ENCODE measurements at places on chromosomes 2 and 18.

- DNase-seq: no peak
Observed at GRCh38 chr2:182894174-182894573, 27.7 kb upstream of the FRZB start.

GRCh38 chr2:25881764-25882163 lies 3.5 kb upstream of the ASXL2 start:
- DNase-seq: no peak

GRCh38 chr2:147451902-147452515 lies 392.8 kb upstream of the ACVR2A start:
- DNase-seq: no peak

DNA sequence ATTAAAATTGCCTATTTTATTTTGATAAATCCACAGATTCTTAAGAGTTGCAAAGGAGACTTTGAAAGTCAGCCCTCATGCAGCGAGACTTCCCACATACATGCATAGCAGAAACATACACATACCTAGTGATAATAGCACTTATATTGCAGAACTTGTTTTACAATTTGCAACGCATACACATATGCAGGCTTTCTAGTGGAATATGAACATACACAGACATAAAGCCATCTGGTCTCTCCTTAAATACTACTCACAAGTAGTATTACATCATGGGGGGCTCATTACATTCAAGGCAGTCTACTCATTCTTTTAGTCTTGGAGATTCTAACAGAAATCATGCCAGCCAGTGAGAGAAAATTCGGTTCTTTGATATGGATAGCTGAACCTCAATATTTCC lies 295.1 kb upstream of the RND3 start:
- no peak for DNase-seq

DNA sequence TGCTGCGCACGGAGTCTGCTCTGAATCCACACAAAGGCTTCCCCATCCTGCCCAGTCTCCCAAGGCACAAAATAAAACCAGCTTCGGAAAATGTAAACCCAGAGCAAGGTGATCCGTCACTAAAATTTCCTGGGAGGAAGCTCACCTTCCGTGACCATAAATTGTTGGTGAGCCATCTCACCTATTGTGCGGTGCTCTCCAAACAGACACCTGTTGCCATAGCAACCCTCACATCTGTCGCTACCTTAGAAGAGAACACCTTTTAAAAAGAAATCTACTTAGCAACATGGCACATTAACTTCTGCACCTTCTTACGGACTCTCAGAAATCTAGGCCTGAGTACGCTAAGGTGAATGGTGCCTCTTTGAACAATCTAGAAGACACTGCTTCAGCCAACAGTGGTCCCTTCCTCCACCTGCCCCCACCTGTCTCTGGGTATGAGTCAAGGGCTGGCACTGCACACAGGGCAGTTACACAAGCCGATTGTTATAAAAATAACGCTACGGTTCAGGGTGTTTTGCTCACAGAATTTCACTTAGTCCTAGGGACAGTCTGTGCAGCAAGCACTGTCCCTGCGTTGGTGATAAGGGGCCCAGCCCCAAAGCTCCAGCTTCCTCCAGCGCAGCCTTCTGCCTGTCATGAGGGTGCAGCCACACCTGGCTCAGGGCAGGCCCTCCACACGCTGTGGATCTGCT lies 114.9 kb upstream of the ID2 start:
- DNase-seq: no peak

GRCh38 chr2:229749779-229750178 lies 35.4 kb upstream of the DNER start:
- DNase-seq: no peak

GRCh38 chr2:31304816-31305215 lies 70.9 kb downstream of the EHD3 start:
- no peak for DNase-seq

GRCh38 chr2:20656561-20656960 lies 5.7 kb upstream of the HS1BP3 start:
- no peak for DNase-seq

DNA sequence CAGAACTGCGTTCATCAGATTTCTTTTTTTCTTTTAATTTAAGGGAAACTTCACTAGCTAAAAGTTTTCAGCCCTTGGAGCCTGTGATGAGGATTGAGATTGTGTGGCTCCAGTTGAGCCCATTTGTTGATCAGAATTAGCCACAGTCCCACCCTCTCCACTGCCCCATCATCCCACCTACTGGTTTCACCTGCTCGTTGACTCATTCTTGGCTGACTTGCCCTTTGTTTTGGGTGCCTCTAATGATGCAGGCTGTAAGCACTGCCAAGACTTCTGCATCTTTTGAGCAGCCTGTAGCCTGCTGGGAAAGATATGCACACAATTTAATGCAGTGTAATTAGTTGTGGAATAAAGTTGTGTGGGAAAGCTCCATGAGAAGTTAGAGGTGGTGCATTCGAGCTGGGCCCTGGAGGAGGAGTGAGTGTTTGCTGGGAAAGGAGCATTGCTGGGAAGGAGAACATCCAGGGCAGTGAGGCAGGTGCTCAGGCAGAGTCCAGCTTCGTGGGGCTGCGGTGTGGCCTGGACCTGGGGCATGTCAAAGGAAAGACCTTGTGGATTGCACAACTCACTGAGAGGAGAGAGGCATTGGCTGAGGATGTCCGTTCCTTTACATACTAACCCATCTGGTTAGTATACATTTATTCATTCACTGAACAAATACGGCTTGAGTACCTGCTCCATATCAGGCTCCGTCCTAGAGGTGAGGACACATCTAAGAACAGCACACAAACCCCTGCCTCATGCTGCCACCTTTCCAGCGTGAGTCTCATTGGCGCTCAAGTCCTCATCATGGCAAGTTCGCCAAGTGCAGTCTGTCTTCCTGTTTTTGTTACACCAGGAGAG lies 18.2 kb downstream of the ASPRV1 start:
- DNase-seq: no peak

GRCh38 chr2:99689145-99689742 lies 199.4 kb upstream of the REV1 start:
- no peak for DNase-seq

DNA sequence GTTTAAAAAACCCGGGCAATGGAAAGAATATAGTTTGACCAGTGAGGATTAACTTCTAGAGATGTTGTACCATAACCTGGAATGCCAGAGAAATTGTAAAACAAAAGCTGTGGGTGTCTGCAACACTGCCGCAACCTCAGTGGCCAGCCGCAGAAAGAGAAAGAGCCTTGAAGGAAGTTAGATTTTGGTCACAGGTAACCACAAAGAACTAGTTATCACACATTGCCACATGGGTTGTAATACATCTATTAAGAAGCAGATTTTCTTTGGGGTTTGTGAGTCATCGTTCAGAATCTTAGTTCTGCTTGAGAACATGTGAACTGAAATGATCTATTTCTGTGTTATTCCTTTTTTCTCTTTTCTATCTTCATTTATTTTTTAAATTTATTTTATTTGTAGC lies 222.9 kb upstream of the AGAP1 start:
- DNase-seq: peak; percentile 10

GRCh38 chr2:187266147-187266546 lies 181.9 kb downstream of the CALCRL start:
- no peak for DNase-seq

DNA sequence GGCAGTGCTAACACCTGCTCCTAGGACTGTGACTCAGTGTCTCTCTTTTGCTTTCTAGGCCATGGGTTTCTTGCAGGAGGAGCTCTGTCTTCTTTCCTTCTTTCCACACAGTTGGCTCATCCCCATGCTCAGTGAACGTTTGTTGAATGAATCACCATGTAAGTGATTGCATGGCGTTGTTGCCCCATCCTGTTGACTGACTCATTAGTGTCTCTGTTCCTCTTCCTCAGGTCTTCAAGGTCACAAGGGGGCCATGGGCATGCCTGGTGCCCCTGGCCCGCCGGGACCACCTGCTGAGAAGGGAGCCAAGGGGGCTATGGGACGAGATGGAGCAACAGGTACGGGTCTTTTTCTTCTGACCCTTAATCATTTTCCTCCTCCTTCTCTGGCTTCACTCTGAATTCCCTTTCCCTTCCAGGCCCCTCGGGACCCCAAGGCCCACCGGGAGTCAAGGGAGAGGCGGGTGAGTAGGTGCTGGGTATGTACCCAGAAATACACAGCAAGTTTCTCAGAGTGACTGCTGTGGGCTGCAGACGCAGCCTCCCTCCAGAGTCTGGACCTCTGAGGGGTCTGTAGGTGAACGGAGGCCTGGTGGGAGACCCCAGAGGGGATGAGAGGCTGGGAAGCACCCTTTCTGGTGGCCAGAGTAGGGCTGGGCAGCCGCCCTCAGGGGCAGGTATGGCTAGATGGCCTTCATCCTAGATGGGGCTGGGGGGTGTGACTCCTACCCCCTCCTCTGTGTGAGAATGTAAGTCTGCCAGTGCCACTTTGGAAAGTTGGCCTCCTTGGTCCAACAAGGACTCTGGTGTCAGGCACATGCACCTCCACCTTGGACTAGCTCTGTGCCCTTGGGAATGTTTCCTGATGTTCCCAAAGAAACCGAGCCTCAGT lies 32.4 kb downstream of the MARCO start:
- DNase-seq: no peak

GRCh38 chr2:118832791-118833715 lies 14.4 kb downstream of the EN1 start:
- DNase-seq: no peak

- no peak for DNase-seq
Observed at GRCh38 chr2:106020821-106021661, 173.1 kb downstream of the UXS1 start.

GRCh38 chr2:77579076-77579769 lies 57.0 kb upstream of the LRRTM4 start:
- no peak for DNase-seq

DNA sequence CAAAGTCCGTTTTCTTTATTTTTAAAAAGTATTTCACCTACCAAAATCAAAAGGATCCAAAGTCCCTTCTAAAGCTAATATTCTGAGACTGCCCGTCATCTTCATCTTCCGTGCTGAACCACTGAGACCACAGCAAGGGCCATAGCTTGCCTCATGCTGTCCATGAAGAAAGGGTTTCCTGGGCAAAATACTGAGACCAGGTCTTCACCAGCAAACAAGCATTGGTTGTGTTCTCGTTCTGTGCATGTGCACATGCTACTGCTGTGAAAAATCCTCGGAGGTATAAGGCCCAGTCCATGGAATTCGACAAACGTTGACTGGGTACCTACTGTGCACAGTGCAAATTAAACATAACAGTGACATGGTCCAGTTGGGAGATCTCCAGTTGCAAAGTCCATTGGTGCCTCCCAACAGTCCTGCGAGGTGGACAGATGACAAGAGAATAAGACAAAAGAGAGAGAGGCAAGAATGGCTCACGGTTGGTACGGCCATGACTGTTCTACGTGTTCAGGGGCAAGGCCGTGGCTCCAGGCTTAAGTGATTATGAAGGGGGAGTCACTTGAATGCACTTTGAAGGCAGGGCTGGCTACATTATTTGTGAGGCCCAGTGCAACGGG lies 192.6 kb upstream of the GLI2 start:
- DNase-seq: no peak
